ENCODE measurements at places on chromosomes 3 and 15. TPM values are rescaled to one million over a fixed set of nuclear protein-coding genes. Genes with fewer than 3 reads are reported as not detected.

DNA sequence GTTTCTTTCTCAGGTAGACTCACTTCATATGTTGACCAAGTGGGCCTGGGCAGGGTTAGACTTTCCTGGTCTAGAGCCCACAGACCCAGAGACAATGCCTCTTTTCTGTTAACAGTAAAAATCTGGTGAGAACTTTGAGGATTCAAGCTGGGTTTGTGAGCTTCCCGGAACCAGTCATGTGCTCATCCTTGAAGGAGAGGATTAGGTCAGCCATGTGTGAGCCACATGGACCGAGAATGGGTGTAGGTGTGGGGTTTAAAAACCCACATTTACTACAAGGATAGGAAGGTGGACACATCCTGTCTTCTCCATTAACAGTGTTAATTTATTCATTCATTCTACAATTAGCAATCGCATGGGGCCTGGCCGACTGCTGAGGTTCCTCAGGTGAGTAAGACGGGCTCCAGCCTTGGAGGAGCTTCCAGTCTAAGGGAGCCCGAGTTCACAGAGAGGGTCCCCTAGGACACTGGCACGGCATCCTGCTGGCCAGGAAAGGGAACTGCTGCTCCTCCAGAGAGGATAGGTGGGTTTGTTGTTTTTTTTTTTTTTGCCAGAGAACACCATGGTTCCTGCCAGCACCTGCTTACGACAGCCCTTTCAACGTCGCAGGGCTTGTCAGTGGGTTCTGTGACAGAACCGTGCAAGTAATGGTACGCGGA is 69.0 kb downstream of the SQOR start:
- no peak for DNase-seq

- no peak for DNase-seq
These were observed 23.5 kb downstream of the SYNM start for GRCh38 chr15:99128411-99128810.

GRCh38 chr3:194540274-194540905 is 53.6 kb upstream of the ATP13A3 start:
- DNase-seq, result no peak

- no peak for DNase-seq
These were observed 9.2 kb upstream of the TMEM212 start for GRCh38 chr3:171833789-171834460.

- DNase-seq, result no peak
These were observed 111.4 kb downstream of the WNT7A start for GRCh38 chr3:13768453-13768852.

Gene CCDC33
- 2.8 TPM for polyA plus RNA-seq
